Mucosa of descending colon (tissue), 3 donors: ENCODE measurements at places on chromosomes 4 and X. TPM values are rescaled to one million over a fixed set of nuclear protein-coding genes. Genes with fewer than 3 reads are reported as not detected.

FAM9C gene
- total RNA-seq = not detected

LRRC66 gene
- 14.0 TPM for total RNA-seq

DNA sequence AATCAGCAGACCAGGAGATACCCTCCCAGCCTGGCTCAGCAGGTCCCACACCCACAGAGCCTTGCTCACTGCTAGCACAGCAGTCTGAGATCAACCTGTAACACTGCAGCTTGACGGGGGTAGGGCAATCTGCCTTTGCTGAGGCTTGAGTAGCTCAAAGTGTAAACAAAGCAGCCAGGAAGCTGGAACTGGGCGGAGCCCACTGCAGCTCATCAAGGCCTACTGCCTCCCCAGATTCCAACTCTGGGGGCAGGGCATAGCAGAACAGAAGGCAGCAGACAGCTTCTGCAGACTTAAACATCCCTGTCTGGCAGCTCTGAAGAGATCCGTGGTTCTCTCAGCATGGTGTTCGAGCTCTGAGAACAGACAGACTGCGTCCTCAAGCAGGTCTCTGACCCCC, 15.1 kb upstream of the GABRA2 start:
- DNase-seq = peak; percentile 71

- no peak for DNase-seq
Measured at GRCh38 chrX:39159921-39160507, 358.8 kb downstream of the MID1IP1 start.

DNA sequence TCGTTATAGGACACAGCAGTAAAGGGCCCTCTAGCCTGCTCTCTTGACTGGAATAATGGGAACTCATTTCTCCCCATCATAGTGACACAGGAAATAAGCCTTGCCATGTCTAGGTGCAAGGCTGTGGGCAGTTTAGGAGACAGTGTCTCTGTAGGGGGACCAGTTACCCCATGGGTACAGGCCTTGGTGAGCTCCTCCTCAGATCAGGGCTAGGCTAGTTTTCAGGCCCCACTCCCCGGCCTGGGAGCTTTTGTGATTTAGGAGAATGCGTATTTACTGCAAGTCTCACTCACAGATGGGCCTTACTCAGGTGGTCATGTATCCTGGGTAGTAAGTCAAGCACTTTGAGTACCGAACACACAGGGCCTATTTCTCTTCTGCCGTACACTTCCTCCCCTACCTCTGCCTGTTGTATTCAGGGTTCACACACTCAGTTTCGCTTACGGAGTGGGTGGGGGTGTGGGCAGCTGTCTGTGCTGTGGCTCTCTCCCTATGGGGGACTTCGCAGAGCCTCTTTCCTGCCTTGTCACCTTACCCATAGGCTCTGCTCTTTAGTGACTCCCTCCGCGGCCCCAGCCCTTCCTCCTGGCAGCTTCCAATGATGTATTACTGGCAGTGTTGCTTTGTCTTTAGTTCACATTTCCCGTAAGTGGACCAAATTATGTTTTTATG, 34.2 kb downstream of the FAM193A start:
- no peak for DNase-seq

ZNF141 gene
- total RNA-seq = 27.6 TPM

MAGEA2 gene
- not detected for total RNA-seq

ARMCX2 gene
- 4.4 TPM for total RNA-seq

ALB gene
- not detected for total RNA-seq

DNA sequence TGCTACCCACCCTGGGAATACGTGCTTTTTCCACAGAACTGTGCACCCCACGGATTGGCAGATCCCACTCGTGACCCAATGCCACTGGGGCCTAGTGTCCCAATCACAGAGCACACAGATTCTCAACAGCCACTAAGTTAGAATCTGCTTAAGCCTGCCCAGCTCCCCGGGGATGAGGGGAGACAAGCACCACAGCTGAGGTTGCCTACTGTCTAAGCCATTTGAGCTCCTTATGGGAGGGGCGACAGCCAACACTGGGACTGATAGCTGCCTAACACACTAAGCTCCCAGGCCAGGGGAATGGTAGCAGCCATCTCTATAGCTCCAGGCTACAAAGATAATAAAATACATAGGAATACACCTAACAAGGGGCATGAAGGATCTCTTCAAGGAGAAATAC, 93.5 kb upstream of the GUCY1A1 start:
- DNase-seq = no peak

DNA sequence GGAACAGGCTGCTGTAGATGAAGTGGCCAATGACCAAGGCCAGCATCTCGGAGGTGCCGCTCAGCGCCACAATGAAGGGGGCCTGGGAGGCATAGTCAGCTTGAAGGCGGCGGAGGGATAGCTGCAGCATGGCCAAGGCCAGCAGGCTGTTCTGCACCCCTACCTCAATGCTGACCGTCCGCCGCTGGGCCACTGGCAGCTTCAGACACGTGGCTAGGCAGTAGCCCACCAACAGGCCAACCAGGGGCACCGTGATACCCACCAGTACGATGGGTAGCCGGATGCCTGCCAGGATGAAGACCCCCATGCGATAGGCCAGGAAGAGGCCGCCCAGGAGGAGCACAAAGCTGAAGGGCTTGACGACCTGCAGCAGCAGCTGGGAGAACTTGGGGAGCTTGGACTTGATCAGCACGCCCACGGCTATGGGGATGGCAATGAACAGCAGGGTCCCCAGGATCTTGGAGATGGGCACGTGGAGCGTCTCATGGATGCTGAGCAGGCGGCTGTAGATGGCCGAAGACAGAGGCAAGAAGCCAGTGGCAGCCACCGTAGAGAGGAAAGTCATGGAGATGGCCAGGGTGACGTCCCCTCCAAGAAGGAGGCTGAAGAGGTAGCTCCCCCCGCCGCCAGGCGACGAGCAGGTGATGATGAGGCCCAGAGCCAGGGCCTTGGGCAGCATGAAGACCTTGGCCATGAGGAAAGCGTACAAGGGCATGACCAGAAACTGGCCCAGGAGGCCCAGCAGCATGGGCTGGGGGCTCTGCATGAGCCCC, 1.3 kb upstream of the UBL4A start:
- DNase-seq = no peak

- DNase-seq = no peak
Measured at GRCh38 chr4:114225436-114225835, 246.0 kb upstream of the ARSJ start.

DNA sequence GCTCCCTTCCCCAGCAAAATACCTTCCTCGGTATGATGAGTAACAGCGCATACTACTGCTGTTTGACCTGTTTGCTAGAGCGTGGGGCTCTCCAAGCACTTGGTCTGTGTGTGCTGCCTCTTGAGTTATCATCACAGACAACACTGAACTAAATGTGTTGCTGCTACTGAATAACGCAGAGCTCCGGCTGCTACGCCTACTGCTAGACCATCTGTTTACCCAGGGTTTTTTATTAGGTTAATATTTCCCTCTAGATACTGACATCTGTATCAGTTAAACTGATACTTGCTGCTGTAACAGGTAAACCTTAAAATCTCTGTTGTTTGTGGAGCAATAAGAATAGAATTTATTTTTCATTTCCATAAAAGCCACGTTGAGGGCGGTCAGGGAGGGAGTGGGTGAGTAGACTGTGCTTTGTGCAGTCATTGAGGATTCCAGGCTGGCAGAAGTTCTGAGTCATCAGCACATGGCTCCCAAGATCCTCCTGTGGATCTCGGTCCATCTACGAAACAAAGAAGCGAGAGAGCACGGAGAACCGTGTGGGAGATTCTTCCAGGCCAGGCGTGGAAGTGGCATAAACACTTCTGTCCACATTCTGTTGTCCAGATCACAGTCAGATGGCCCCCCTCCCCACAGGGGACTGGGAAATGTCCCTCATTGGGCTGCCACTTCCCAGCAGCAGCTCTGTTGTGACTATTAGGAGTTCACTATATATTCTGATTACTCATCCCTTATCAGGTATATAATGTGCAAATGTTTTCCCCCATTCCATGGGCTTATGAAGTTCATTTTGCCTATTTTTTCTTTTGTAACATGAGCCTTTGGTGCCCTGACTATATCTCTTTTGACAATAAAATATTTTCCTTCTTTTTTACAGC, 14.1 kb downstream of the GRK4 start:
- no peak for DNase-seq

FGB gene
- total RNA-seq = 1.0 TPM

DNA sequence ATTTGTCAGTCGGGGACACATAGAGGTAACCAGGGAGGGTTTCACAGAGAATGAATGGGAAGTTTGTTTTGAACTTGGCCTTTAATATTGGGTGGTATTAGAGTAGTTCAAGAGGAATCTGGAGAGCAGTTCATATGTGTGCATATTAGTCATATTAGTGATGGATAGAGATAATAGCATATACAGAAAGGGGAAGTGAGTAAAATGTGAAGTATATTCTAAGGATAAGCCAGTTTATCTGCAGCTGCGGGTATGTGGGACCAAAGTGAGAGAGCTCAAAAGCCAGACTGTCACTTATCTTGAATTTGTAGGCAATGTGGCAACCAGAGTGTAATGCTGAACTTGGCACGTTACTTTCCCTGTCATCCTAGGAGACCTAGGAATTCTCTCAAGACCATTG, 169.9 kb downstream of the AFF2 start:
- DNase-seq = no peak

KLHL13 gene
- total RNA-seq = 1.6 TPM
